ENCODE measurements at places on chromosomes 1 and 21. TPM values are rescaled to one million over a fixed set of nuclear protein-coding genes. Genes with fewer than 3 reads are reported as not detected.

The C2CD4D gene
- total RNA-seq = not detected

The GPATCH2 gene
- 14.8 TPM for total RNA-seq

The CD5L gene
- not detected for total RNA-seq

The RNU1-3 gene
- under 0.01 TPM for total RNA-seq

The ST6GALNAC5 gene
- 0.83 TPM for total RNA-seq

The IL12RB2 gene
- not detected for total RNA-seq

The C1QTNF12 gene
- total RNA-seq = 2.2 TPM

The C4BPB gene
- total RNA-seq = not detected

The CTSS gene
- total RNA-seq = 3.2 TPM

The HSD3B1 gene
- not detected for total RNA-seq

The PPIAL4G gene
- total RNA-seq = not detected

The TYW3 gene
- 18.1 TPM for total RNA-seq

The SPRR2G gene
- not detected for total RNA-seq

The EPHA10 gene
- not detected for total RNA-seq

The NBPF26 gene
- total RNA-seq = 28.0 TPM

The RGS8 gene
- not detected for total RNA-seq

The CRB1 gene
- total RNA-seq = 0.46 TPM

The SPRR2B gene
- total RNA-seq = not detected

The FABP3 gene
- 40.1 TPM for total RNA-seq

The KRTAP13-2 gene
- total RNA-seq = not detected

The KRTAP10-4 gene
- not detected for total RNA-seq

The KCNK2 gene
- 16.3 TPM for total RNA-seq

The OR2L3 gene
- not detected for total RNA-seq

The KLHL17 gene
- total RNA-seq = 11.9 TPM

The LRRC39 gene
- total RNA-seq = 0.56 TPM

The MASP2 gene
- total RNA-seq = not detected

The MIS18A gene
- 3.6 TPM for total RNA-seq

The TUFT1 gene
- total RNA-seq = 10.5 TPM

The HHIPL2 gene
- 0.23 TPM for total RNA-seq

The VHLL gene
- total RNA-seq = 0.92 TPM

The MYBPH gene
- total RNA-seq = not detected

The VASH2 gene
- total RNA-seq = 0.26 TPM

The LRRC7 gene
- total RNA-seq = not detected

The SOD1 gene
- total RNA-seq = 189 TPM

The PDC gene
- total RNA-seq = not detected

The TIE1 gene
- total RNA-seq = 1.8 TPM

The LAPTM5 gene
- total RNA-seq = 0.26 TPM

The CELA3B gene
- not detected for total RNA-seq

The CNIH3 gene
- total RNA-seq = 21.2 TPM

The CRYAA gene
- not detected for total RNA-seq
